Fibroblast of skin of scalp (primary cell): ENCODE measurements at places on chromosomes 2 and 18.

DNA sequence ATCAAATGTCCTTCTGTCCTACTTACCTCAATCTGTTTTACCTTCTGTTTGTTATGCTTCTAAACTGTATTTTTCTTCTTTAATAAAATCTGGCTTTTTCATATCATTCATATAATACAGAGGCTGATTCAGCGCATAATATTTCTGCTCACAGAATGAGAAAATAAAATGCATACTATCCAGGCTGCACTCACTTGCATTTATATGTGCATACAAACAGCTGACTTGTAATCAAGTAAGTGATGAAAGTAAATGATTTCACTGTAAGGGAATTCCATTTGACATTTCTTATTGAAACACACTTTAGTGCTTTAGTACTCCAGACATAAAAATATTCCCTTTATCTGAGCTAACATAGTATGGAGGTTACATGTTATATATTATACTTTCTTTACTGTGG is 75.3 kb upstream of the PROKR1 start:
- no peak for DNase-seq

DNA sequence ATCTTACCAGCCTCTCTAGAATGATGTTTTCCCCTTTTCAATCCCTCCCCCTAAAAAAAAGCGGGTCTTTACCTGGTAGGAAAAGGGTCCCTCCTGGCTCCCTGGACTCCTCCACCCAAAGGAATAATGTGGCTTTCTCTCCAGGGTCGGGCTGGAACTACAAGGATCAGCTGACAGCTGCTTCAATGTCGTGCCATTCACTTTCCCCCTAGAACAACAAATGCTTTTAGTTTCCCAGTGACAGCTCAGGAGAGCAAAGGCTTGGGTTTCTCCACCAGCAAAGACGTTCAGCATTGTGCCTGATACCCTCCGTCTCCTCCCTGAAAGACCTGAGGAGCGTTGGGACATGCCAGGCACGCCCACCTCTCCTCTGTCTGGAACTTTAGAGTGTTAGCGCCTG is 173.8 kb upstream of the SIX3 start:
- no peak for DNase-seq

DNA sequence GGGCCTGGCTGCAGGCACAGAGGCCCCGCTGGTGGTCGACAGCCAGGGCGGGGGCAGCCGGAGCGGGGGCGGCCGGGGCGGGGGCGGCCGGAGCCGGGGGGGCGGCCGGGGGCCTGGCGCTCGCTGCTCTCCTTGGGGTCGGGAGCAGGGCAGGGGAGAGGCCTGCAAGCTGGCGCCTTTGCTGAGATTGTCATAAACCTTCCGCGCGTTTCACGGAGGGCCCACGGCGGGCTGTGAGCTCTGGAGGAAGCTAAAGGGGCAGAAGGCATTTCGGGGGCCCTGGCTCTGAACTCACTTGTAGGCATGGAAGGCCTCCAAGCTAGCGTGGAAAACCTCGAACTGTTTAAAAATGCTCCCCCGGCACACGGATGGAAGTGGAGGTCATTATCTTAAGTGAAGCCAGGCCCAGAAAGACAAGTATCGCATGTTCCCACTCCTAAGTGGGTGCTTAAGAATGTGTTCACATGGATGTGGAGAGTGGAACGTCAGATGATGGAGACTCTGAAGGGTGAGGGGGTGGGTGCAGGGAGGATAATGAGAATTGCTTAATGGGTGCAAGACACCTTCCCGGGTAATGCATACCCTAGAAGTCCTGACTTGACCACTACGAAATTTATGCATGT is 629 bp downstream of the PRELID3A start:
- DNase-seq = no peak

DNA sequence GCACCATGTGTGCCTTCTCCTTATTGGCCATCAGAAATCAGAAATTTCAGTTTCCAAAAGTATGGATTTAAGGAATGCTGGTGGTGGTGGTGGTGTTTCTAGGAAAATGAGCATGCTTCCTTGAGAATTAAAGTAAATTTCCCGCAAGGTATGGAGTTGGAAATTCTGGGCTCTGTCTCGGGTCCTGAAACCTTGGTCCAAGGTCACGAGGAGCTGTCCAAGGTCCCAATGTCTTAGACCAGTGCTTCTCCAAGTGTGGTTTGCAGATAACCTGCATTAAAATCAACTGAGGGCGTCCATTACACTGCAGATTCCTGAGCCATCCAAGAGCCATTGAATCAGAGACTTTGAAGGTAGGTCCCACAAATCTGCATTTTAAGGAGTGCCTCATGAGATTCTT is 210.9 kb upstream of the PKDCC start:
- peak; percentile 53 for DNase-seq

DNA sequence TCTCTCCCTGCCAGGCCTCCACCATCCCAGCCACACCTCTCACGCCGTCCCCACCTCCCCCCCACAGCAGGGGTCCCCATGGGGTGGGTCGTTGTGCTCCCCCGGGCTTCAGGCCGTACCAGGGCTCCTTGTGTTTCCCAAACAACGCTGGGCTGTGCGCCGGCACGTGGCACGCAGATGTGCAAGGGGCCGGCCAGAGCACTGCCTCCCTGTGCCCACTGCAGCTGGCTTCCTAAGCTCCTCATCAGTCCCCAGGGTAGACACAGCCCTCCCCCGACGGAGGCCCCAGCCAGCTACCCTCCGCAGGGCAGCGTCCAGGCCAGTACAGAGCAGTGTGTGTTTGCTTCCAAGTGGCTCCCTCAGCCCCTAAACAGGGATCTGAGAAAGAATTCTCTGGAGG is 34.0 kb downstream of the BIN1 start:
- peak; percentile 58 for DNase-seq

DNA sequence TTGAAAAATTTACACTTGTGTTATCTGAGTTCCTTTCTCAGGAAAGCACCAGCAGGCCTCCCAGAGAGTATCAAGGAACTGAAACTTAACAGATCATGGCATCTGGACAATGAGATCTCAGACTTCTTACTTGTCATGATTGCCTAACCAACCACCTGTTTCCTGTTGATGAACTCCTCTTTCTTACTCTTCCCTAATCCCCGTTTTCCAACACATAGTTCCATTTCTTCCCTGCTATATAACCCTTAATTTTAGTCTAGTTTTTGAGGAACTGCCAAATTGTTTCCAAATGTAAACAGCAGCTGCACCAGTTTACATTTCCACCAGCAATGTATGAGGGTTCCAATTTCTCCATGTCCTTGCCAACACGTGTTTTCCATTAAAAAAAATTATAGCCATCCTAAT is 6.1 kb upstream of the FAM171B start:
- no peak for DNase-seq

- DNase-seq = no peak
These were observed 97.1 kb downstream of the LIPG start for GRCh38 chr18:49658823-49659404.

GRCh38 chr18:77068321-77069312 is 64.0 kb downstream of the MBP start:
- peak; percentile 64 for DNase-seq

GRCh38 chr2:230925443-230925878 is 419 bp upstream of the GPR55 start:
- no peak for DNase-seq

DNA sequence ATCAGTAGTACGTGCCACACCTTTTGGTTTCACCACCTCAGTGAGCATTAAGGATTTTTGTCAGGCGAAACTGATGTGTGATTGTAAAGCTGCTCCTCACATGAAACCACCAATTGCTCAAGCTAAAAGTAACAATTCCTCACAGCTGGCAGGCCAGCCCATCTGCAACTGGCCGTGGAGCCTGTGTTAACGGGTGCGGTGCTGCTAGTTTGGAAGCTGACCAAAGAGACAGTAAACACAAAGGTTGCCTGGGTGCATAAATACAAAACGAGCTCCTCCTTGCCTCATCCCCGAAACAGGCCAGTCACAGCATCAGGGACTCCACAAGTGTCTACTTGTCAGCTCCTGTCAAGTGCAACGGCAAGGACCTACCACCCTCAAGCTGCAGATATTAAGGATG is 32.0 kb downstream of the LGALSL start:
- DNase-seq = no peak

GRCh38 chr2:110718990-110719389 is 13.4 kb upstream of the ACOXL start:
- no peak for DNase-seq

DNA sequence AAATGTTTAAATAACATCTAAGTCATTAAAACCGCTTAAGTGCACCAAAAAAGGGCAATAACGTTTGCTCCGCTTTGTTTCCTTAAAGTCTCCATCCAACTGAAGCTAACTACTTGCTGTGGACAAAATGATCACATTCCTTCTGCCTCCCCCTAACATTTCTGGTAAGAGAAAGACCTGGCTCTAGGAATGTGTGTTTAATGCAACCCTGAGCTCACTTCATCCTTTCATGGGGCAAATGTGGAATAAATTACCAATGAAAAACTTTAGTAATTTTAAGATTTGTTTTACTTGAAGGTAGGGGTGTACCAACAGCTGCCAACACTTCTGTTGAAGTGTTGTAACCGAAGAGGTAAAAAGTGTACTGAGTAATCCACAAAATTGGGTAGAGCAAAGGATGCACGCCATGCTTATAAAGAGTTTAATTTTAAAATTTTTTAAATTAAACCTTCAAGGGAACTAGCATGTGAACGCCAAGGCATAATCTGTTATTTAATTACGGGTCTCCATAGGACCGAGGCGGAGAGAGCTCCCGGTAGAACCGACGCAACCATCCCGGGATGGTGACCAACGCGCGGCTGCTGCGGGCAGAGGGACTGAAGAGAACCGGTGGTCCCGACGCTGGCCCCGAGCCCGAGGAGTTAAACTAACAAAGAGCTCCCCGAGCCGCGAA is 1.1 kb downstream of the HNRNPLL start:
- no peak for DNase-seq

DNA sequence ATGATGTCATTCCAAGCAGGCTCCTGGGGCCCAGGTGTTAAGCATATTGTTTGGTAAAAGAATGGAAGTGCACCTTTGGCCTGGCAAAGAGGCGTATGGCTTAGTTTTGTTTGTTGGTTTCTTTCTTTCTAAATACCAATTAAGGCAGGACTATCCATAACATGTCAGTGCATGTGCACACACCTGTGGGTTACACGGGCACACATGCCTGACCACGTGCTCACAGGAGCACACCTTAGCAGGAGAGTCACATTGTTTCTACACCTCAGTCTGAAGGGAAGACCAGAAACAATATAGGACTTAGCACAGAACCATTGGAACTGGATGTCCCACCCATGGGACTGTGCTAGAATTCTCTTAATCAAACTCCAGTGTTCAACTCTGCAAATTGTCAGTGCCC is 127.8 kb downstream of the FBXO15 start:
- no peak for DNase-seq

GRCh38 chr2:20404950-20405349 is 41.9 kb upstream of the RHOB start:
- no peak for DNase-seq

GRCh38 chr18:25875551-25876240 is 214.7 kb downstream of the SS18 start:
- peak; percentile 13 for DNase-seq

GRCh38 chr18:63969942-63970808 is at the start of gene SERPINB8:
SERPINB8 (plus strand) TSS chr18:63970081; CDS start chr18:63978309, 8,228 bp downstream.
- DNase-seq = peak; percentile 96

DNA sequence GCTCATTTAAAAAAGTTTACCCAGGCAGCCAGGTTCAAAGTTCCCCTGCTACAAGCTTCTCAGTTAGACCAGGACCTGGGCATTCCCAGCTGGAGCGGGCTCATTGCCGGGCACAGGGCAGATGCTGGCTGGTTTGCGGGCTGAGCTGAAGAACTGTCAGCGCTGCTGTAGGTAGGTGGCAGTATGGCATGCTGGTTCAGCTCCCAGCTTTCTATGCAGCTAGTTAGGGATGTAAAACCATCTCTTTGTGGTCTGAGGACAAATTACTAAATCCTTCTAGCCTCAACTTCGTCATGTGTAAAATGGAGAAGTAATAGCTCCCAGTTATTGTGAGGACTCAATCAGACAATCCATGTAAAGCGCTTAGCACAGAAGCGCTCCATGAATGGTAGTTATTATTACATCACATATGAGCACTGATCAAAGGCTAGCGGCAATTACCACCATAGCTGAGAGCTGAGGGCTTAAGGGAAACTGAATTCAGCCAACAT is 2.4 kb upstream of the LDLRAD4 start:
- DNase-seq = peak; percentile 71
